ELF-1 (cell line): ENCODE measurements at places on chromosomes 2 and 18.

DNA sequence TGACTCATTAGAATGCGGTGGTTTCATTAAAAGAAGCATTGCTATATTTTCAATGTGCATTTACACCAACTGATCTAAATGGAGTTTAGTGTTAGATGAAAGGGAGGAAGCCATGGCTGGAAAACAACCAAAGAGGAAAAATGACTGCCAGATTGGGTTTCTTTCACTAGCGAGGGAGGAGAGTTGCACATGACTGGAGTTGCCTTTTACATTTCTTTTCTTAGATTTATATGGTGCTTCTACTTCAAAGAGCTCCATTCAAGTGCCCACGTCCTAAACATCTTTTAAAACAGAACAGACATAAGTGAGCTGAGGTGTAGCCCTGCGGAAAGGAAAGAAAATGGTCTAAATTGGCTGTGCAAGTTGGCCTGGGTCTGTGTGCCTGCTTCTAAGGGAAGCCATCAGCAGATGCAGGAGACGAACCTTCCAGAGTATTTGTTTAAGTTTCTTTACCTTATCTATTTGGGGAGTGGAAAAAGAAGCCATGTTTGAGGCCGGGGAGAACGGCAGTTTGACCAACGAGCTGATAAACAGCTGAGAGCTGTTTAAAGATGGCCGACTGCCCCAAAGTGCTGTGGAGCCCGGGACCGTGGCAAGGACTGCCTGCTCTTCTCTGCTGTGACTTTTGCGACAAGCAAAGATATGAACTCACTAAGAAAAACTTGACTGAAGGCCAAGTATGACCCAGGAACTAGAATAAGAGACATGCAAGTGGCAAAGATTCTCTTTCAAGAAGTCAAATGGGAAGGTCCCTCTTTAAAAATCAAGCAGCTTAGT, 327.0 kb downstream of the ZNF516 start:
- DNase-seq = no peak

DNA sequence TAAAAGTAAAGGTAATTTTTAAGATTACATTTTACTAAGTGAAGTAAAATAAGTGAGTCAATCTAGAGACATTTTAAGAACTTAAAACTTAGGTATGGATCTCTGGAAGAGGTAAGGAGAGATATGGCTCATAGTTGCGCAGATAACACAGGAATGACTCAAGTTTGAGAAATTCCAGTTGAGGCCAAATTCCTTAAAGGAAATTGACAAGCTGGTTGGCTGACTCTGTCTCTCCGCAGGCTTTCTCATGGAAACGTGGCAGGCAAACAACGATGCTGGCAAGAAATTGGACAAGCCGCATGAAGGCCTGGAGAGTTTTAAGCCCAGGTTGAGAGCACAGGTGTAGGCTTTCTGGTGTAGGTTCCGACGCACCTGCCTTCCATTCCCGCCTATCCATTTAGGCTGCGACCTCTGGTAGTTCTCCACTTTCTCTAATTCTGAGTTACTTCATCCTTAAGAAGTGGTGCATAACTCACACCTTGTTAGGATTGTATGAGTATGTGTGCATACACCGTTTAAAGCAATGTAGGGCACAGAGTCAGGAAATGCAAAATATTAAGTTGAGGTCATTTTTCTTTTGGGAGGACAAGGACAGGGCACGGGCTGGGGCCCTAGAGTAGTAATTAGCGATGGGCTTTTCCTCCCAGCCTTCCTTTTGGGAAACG, 589 bp upstream of the DAW1 start:
- DNase-seq = peak; percentile 45

GRCh38 chr2:157833721-157834120, 42.4 kb downstream of the ACVR1 start:
- no peak for DNase-seq

DNA sequence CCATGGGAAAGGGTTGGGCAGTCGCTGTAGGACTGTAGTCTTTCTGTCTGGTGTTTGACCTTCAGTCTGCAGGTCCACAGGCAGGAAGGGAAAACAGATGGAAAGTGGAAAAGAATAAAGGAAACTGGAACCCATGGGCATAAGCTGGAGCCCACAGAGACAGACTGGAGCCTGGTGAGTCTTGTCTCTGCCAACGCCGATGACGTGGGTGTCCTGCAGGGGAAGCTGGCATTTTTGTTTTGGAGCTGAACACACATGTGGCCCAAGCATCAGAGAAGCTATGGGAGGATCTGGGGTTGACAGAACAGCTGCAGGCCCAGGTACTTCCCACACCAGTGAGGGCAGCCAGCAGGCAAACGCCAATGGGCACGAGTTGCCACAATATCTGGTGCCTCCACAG, 28.2 kb upstream of the SOCS6 start:
- no peak for DNase-seq

DNA sequence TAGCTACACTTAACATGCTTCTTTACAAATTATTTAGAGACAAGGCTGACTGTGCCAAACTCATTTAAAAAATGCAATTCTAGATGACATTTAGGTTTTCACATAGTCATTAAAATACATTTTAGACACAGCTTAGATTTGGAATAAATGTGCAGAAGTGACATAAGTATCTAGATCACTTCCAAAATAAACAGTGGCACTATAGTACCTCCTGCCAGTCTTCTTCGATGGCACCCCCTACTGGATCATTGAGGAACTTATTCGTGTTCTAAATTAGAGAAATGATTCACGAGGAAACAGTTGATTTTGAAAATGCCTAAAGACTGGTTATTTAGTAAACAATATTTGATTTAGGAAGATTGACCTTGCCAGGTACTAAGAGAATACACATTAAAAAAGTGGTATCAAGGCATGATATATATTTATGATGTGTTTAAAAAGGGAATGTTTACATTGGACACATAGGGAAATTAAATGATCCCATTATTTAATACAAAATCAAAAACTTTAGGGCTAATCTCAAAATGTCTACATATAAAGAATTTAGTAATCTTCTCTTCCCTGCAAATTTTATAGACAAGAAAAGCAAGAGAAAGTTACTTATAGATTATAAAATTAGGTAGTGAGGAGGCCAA, 323.9 kb downstream of the XIRP2 start:
- no peak for DNase-seq

GRCh38 chr18:13455471-13455870, 236.9 kb downstream of the LDLRAD4 start:
- no peak for DNase-seq

GRCh38 chr2:127663566-127664064, 11.7 kb downstream of the LIMS2 start:
- DNase-seq = no peak

DNA sequence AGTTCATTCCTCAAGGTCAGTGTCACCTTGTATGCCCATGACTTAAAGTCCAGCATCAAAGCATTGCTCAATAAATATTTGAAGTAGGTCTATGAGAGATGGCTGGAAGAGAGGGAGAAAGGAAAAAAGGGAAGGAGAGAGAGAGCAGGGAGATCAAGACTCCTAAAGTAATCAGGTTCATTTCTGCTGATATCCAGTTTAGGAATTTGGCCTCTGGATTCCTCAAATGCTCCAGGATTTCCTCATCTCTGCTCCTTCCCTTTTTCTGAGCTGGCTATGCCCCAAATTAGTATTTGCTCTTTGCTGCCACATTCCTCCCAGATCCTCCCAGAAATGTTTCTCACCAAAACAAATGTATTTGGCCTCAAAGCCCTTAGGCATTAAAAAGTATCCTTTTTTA, 739.4 kb upstream of the CHAC2 start:
- DNase-seq = peak; percentile 13

DNA sequence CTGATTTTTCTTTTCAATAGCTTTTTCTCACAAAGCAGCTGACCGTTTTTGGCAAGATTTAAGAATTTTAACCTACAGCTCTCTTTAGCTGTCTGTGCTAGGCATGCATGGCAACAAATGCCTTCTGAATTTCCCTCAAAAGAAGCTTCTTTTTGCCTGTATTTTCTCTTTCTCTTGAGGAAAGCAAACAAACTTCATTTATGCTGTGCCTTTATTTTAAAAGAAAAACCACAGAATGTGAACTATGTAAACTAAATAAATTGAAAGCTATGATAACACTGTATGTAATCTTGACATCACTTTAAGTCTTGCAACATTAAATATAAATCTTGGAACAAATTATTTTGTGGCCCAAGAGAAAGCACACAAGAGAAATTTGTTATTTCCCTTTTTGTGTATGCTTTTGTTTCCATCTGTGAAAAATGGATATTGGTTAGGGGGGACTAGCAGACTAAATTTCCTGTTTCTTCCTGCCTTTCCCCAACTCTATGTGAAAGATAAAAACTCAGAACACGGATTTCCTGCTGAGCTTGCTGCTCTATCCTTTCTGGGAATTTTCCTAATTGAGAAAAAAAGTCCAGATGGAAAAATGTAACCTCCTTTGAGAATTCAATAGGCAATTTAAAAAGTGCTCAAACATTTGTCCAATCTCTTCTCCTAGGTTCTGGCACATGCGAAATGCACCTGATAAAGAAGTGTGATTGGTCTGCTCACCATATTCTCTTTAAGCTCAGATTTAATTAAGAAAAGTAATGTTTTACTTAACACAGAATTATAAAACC, 20.9 kb upstream of the TFPI start:
- DNase-seq = no peak

DNA sequence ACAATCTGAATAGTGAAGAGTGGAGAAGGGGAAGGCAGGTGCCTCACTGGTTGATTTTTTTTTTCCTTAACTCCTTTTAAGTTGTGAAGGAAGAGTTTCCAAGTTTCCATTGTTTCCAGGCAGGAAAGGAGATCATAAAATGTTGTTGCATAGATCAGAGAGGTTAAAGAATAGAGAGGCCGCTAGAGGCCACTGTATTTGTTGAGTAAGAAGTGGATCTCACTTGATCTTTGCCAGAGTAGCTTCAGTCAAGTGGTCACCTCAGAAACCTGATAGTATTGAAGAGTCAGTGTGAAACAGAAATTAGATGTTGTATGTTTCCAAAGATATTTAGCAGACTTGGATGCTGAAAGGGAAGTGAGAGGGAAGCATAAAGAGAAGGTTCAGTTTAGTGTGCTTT, 17.6 kb downstream of the CTNNA2 start:
- no peak for DNase-seq

DNA sequence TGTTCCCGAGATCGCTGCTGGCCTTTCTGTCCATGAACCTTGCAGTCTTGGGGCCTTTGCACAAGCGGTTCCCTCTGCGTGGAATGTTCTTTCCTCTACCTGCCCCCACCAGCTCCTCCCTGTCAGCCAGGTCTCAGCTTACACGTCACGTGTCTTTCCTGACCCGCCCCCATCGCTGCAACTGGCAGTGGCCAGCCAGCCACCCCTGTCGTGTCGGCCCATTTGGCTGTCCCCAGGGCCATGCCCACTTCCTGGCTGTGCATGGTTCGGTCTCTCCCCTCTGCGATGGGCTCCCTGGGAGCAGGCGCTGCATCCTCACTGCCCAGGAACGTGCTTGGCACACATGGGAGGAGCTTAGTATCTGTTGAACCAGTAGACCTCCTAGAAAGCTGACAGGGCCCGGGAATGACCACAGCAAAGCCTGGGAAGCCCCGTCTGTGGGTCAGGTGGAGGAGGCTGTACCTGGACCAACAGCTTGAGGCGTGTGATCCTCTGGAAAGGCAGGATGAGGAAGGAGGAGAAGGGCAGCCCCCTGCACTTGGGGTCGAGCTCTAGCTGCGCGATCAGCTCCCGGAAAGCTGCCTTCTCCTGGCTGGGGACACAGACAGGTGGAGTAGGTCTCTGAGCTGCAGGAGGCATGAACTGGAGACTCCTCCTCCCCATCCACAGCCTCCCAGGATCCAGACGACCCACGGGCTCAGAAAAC, 21.0 kb downstream of the SNORC start:
- peak; percentile 70 for DNase-seq
